ENCODE measurements at places on chromosomes 2 and 18.

GRCh38 chr2:8086796-8087479, 594.9 kb upstream of the ID2 start:
- no peak for DNase-seq

DNA sequence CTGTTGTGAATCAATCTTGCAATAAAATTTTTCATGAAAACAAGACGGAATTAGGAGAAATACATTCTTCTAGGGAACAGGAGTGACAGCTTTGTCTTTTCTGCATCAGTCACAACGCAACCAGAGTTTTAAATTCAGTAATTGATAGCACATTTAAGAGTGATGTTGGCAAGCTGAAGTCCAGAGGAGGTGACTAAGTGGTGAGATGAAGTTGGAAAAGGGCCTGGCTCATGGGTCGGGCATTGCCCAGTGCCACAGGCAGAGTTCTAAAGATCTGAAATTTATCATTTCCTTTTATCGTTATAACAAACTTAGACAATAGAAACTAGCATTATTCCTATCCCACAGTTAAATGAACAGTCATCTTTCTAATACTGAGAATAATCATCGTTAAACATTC, 764.6 kb upstream of the ZEB2 start:
- DNase-seq: no peak

GRCh38 chr2:172749388-172749787, 13.7 kb downstream of the RAPGEF4 start:
- DNase-seq: no peak

- peak; percentile 48 for DNase-seq
These were observed 1124.9 kb upstream of the ZEB2 start for GRCh38 chr2:145644820-145645302.

GRCh38 chr2:71814885-71815284, 332.8 kb downstream of the CYP26B1 start:
- DNase-seq: no peak

GRCh38 chr18:45046228-45046627, 365.5 kb downstream of the SETBP1 start:
- DNase-seq: no peak

- no peak for DNase-seq
These were observed 10.7 kb downstream of the NT5DC4 start for GRCh38 chr2:112731479-112731878.

DNA sequence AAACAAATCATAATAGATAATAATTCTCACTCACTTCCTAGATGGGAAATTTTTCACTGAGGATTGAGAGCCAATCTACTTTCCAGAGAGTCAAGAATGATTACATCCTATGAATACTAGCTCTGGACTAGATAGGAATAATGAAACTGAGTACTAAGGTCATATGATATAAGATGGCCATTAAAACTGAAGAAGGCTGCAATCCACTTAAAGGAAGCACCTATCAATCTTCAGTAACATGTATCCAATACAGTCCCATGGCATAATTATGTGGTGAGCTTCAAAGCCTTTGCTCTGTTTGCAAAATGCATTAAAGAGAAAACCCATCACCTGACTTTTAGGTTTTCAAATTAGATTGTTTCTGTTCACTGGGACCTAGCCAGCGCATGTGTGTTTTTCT, 398.0 kb upstream of the MEIS1 start:
- DNase-seq: no peak

- DNase-seq: no peak
These were observed 77.0 kb downstream of the EPC2 start for GRCh38 chr2:148721520-148721931.

- DNase-seq: peak; percentile 61
These were observed 88.4 kb downstream of the BCL2L11 start for GRCh38 chr2:111209045-111209514.

DNA sequence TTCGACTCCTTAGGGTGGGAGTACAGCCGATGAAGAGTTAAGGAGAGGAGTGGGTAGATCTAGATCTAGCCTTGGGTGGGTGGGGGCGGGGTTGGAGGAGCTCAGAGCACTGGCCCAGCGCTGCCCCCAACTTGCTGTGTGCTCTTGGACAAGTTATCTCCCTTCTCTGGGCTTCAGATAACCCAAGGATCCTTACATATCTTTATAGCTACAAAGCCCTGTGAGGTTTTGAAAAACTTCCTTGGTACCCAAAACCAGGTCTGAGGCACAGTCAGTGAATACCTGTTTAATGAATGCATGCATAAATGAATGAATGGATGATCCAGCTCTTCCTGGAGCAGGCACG, 1.3 kb upstream of the ODC1 start:
- no peak for DNase-seq

DNA sequence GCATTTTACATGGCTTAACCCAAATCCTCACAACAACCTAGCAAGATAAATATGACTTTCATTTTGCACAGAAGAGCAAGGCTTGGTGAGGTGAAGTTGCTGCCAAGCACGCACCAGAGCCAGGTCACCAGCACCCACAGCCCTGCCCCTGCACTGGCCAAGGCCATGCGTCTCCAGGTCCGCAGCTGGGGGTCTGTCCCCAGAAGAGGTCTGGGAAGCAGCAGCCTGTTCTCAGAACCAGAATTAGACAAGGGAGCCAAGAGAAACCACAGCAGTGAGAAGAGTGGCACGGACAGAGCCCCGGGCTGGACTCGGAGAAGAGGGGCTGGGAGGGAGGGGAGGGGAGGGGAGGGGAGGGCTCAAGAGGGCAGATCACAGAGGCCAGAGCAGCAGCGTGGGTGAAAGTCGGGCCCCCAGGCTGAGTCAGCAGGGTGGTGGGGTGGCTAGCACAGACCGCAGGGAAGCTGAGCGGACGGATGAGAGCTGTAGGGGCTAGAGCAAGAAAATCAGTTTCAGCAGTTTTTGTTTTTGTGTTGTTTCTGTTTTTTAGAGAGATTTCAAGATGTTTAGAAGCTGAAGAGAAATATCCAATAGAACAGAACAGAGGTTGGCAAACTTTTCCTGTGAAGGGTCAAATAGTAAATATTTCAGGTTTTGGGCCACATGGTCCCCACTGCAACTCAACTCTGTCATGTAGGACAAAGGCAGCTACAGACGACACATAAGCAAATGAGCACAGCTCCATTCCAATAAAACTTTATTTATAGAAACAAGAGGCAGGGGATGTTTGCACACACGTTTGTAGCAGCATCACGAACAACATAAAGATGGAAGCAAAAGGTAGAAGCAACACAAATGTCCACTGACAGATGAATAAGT, 7.4 kb upstream of the MTERF4 start:
- no peak for DNase-seq

DNA sequence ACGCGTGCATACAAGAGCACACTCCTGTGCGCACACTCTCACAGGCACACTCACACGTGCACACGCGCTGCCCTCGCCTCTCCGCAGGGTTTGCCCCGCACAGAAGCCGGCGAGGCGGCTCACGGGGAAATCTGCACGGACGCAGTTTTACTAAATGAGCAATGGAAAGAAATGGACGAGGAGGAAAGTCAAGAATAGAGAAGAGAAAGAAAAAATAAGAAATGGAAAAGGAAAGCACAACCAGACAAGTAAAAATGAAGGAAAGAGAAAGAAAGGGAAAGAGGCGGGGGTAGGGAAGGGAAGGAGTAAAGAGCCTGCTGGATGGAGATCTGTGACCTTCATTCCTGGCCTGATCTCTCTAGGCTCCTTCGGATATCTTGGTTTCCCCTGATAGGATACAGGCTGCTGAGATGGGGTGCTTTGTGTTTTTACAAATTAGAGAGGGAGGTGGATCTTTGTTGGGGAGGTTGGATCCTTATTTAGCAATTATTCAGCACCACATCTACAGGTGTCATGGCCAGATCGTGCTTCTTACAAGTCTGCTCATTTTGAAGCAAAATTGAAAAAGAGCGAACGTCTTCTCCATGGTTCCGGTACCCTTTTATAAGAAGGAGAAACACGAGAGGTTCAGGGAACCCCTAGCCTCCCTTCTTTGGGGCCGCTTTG, 693 bp upstream of the LRP2 start:
- no peak for DNase-seq

DNA sequence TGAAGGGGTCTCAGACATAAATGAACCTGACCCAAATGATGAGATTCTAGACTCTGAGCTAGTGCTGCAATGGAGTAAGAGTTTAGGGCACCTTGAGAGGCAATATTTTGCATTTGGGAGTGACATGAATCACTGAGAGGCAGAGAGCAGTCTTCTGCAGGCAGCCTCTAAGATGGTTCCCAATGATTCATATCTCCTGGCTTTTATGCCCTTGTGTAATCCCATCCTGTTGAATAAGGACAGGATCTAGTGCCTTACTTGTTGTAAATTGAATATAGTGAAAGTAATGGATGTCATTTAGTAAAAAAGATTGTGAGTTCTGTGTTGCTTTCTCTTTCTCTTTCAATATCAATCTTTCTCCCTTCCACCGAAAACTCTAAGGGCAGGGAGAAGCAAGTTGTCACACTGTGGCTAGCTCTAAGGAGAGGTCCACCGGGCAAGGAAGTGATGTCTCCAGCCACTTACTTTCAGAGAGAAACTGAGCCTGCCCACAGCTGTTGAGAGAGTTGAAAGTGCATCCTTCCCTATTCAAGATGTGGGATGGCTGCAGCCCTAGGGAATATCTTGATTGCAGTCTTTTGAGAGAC, 144.7 kb downstream of the TRIB2 start:
- DNase-seq: no peak

DNA sequence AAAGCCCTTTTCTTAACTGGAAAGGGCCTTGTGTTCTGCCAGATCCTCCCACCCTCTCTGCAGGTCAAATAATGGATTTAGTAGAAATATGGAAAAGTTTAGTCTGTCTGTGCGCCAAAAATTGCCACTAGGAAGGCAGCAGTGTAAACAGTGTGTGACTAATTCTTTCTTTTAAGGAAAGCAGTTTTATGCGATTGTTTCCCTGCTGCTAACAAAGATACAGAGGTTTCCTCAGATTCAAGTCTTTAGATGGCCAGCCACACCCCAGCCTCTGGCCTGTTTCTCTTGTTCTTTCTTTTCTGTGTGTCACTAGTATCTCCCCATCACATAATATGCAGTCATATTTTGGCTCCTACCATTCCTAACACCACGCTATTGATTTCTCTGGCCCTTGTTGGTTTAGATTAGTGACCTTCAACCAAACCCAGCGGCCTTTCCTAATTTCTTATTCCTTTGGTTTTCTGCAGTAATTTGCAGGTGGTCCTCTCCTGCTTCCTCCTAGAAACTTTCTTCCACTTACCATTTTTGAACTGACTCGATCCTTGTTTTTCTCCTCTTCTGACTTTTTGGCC, 157.4 kb downstream of the LTBP1 start:
- no peak for DNase-seq

DNA sequence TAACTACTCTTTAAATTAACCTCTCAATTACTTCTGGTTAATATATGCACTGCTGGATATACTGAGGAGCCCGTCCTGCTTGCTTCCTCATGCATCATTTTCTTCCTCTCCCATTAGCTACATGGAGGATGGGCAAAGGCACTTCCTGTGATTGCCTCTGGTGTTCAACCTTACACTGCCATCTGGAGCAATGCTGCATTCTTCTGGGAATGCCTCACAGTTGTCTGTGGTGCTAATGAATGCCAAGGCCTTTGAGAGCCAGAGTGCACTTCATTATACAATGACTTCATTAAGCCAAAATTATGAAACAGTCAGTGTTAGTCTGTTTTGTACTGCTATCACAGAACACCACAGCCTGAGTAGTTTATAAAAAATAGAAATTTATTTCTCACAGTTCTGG, 134.8 kb upstream of the DOCK10 start:
- DNase-seq: no peak
